ENCODE measurements at places on chromosomes 2 and 18. TPM values are rescaled to one million over a fixed set of nuclear protein-coding genes. Genes with fewer than 3 reads are reported as not detected.

GRCh38 chr18:5410582-5410981, 115.1 kb upstream of the ZBTB14 start:
- no peaks in the 10 kb centered on the region for H3K4me1 ChIP-seq
- no peak overlapping the region for H3K4me3 ChIP-seq
- H3K36me3 ChIP-seq: peaks cover 6% of the 10 kb centered on the region
- no peak for DNase-seq
- H3K27me3 ChIP-seq: no peaks in the 10 kb centered on the region

The RHBDD1 gene
- 22.5 TPM for total RNA-seq

DNA sequence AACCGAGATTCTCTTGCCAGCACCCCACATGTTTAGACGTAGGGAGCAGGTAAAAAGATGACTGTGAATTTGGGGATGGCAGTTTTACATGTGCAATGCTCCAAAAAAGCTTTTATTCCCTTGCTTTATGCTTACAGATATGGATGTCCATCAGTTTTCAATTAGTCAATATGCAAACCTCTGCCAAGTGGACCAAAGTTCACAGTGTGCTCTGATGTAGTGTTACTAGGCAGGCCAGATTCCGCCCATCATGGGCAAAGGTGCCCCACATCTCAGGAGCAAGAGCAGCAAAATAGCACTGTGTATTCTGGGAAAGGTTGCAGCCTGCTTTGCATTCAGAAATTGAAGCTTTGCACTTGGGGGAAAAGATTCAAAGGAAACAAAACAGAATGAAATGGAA, 329.7 kb upstream of the ZEB2 start:
- H3K27me3 ChIP-seq: no peaks in the 10 kb centered on the region
- no peak for DNase-seq
- H3K4me3 ChIP-seq: no peak overlapping the region
- H3K36me3 ChIP-seq: no peaks in the 10 kb centered on the region
- H3K27ac ChIP-seq: no peak overlapping the region

- no peak for DNase-seq
- no peaks in the 10 kb centered on the region for H3K36me3 ChIP-seq
- no peaks in the 10 kb centered on the region for H3K4me1 ChIP-seq
- no peaks in the 10 kb centered on the region for H3K27me3 ChIP-seq
- no peak overlapping the region for H3K27ac ChIP-seq
Measured at GRCh38 chr2:140338795-140339194, 1558.6 kb upstream of the NXPH2 start.

- H3K27ac ChIP-seq: no peak overlapping the region
- peaks cover 68% of the 10 kb centered on the region for H3K4me1 ChIP-seq
- no peak overlapping the region for H3K4me3 ChIP-seq
- no peaks in the 10 kb centered on the region for H3K36me3 ChIP-seq
- H3K27me3 ChIP-seq: peaks cover 98% of the 10 kb centered on the region
- DNase-seq: no peak
Measured at GRCh38 chr2:174330945-174331594, 3.7 kb upstream of the SP9 start.

DNA sequence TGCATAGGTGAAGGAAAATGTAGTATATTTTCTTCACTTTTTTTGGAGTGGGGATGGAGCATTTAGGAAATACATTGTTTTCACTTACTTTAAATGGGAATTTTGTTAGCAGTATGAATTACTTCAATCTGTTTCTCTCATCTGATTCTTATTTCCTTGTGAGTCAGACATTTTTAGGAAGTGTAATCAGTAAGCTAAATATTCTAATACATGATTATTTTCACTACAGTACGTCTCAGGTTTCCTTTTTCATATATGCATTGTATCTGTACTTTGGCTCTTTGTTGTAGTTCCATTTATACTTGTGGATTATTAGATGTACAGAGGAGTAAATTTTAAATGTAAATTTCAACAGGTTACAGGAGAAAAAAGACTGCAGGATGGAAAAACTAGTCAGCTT, 27.9 kb downstream of the GPD2 start:
- no peaks in the 10 kb centered on the region for H3K27me3 ChIP-seq
- DNase-seq: no peak
- no peaks in the 10 kb centered on the region for H3K36me3 ChIP-seq
- H3K4me3 ChIP-seq: no peak overlapping the region
- no peak overlapping the region for H3K27ac ChIP-seq
- peaks cover 16% of the 10 kb centered on the region for H3K4me1 ChIP-seq

GRCh38 chr2:99827296-99827999, 314.9 kb downstream of the AFF3 start:
- DNase-seq: no peak
- H3K36me3 ChIP-seq: peaks cover 3% of the 10 kb centered on the region
- no peaks in the 10 kb centered on the region for H3K27me3 ChIP-seq
- no peak overlapping the region for H3K4me3 ChIP-seq

The UGT1A4 gene
- not detected for total RNA-seq

The UGT1A6 gene
- total RNA-seq: not detected

The ITPRIPL1 gene
- total RNA-seq: 1.2 TPM

The SIX2 gene
- 1.7 TPM for total RNA-seq

DNA sequence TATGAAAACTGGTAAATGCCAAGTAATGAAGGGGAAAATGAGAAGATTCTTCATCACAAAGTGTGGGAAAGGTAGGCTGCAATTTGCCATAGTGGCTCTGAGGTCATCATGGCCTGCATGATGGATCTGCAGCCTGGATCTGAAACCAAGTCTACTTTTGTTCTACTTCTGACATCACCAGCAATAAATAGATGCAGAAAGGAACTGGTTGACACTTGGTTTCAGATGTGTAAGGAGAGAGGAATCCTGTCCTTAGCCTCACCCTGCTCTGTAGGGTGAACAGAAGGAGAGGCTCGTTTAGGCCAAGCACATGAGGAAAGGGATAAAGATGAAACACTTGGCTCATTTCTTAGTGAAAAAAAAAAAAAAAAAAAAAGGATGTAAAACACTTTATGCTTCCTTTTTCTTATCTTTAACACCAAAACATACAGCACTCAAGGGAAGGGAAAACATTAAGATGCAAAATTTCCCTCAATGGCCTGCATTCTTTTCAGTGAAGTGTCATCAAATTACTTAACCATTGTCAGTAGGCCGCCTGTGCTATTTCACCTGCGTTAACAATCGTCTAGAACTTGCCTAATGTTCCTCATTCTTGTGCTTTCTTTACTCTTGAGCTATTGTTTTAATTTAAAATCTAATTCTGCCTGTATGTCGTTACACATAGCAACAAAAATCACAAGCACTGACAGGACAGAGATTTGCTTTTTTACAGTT, 3.9 kb downstream of the NEB start:
- no peak overlapping the region for H3K4me3 ChIP-seq
- H3K27ac ChIP-seq: no peak overlapping the region
- H3K4me1 ChIP-seq: no peaks in the 10 kb centered on the region
- no peak for DNase-seq

The LONRF2 gene
- total RNA-seq: 33.6 TPM

DNA sequence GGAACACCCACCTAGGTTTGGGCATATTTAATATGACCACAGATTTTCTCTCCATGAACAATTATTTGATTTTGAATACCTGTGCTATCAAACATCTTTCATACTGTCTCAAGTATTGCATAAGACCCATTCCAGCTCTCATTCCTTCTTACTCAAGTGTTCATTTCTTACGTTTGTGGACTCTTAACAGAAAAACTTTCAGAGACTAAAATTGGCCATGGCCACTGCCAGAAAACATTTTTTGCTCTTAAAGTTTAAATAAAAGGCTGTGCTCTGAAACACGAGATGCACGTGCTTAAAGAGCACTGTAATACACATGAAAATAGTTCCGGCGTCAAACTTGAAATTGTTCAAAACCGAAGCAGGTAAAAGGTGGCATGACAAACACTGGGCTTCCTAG, 89.3 kb downstream of the LIMS1 start:
- no peak overlapping the region for H3K27ac ChIP-seq
- H3K4me3 ChIP-seq: no peak overlapping the region
- no peaks in the 10 kb centered on the region for H3K36me3 ChIP-seq
- no peak for DNase-seq
- H3K4me1 ChIP-seq: peaks cover 59% of the 10 kb centered on the region

- DNase-seq: no peak
- no peaks in the 10 kb centered on the region for H3K27me3 ChIP-seq
- H3K27ac ChIP-seq: no peak overlapping the region
- no peak overlapping the region for H3K4me3 ChIP-seq
Measured at GRCh38 chr2:144645083-144645778, 125.3 kb upstream of the ZEB2 start.

The NEU4 gene
- total RNA-seq: not detected

The POTEF gene
- not detected for total RNA-seq

The TGFBRAP1 gene
- 24.0 TPM for total RNA-seq

DNA sequence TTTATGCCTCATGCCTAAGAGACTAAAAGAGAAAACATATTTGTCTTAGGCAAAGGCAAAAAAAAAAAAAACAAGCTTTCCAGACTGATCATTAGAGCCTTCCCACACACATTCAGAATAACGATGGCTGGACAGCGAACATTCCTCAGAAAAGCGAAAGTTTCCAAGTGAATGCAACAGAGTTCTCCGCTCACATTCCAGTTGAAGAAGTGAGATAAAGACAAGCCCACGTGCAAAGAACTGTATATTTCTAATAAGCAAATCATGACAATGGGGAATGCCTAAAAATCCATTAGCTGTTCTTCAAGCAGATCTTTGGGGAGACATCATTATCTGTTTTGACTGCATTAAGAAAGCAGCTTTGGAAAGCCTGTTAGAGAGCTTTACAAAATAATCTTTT, 347.9 kb downstream of the METTL4 start:
- no peaks in the 10 kb centered on the region for H3K27me3 ChIP-seq
- no peaks in the 10 kb centered on the region for H3K4me1 ChIP-seq
- no peak overlapping the region for H3K4me3 ChIP-seq
- H3K36me3 ChIP-seq: no peaks in the 10 kb centered on the region
- no peak overlapping the region for H3K27ac ChIP-seq
- no peak for DNase-seq

DNA sequence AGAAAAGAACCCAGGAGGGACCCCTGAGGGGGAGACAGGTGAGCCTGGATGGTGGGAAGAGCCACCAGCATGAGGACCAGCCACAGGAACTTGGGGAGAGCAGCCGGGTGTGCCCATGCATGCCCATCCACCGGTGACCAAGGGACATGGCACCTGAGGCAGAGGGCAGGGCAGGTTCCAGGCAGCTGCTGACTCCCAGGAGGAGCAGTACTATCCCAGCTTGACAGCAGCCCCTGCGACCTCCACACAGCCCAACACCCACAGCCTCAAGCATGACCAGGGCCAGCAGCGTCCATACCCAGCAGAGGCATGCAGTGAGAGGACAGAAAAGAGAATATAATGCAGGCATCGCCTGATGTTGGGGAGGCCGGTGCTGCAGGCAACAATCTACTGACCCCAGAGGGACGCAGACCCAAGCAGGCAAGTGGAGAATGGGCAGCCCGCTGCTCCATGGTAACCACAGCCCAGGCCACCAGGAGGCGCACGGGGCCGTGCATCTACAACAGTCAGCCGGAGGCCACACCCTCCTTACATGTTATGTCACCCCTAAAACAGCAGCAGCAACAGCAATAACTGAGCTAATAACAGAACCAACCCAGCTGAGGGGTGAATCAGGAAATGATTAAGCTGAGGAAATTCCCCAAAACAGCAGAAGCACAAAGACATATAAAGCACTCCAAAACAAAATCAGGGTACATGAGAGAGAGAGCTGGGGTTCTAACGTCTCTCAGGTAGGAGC, 44.1 kb downstream of the ANKMY1 start:
- peak; percentile 95 for DNase-seq
- H3K27ac ChIP-seq: no peak overlapping the region
- H3K36me3 ChIP-seq: peaks cover 23% of the 10 kb centered on the region
- H3K4me3 ChIP-seq: no peak overlapping the region

GRCh38 chr2:231185050-231185725, 13.2 kb upstream of the ARMC9 start:
- H3K4me1 ChIP-seq: peaks cover 37% of the 10 kb centered on the region
- H3K27me3 ChIP-seq: no peaks in the 10 kb centered on the region
- H3K27ac ChIP-seq: peak overlapping the region; percentile 46
- no peak overlapping the region for H3K4me3 ChIP-seq
- no peaks in the 10 kb centered on the region for H3K36me3 ChIP-seq

DNA sequence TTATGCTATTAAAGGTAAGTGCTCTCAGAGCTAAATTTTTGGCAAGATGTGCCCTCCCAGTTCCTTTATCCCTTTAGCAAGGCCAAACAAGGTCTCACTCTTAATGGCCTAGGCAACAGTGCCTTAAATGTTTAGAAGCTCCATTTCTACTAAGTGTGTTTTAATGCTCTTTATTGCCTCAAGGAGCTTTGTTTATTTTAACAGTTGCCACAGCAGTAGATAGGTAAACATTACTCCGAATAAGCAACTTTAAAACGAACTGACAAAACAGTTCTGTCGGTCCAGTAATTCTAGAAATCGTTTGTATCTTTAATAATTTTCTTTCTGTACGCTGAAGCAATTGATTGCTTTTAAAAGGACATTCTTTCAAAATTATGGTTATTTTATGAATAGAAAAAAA, 74.5 kb downstream of the PIEZO2 start:
- H3K27me3 ChIP-seq: no peaks in the 10 kb centered on the region
- no peaks in the 10 kb centered on the region for H3K36me3 ChIP-seq
- no peak for DNase-seq
- H3K4me3 ChIP-seq: no peak overlapping the region
- no peaks in the 10 kb centered on the region for H3K4me1 ChIP-seq
- H3K27ac ChIP-seq: no peak overlapping the region

DNA sequence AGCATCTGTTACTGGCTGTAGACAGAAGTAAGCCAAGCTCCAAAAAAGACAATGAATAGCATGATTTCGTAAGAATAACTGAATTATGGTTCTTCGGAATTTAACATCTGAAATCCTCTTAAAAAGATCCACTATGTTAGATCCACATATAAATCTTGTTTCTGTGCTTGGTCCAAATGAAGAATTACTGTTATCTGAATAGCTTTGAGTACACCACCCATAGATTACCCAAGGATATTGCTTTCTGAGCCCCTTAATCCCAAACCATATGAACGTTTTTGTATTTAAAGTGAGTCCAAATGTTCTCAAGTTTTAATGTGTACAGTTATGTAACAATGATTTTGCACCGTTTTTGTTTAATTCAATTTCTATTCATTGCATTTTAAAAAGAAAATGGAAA, 124.9 kb downstream of the DSC3 start:
- no peaks in the 10 kb centered on the region for H3K4me1 ChIP-seq
- no peak for DNase-seq
- H3K4me3 ChIP-seq: no peak overlapping the region
- no peak overlapping the region for H3K27ac ChIP-seq
- H3K36me3 ChIP-seq: no peaks in the 10 kb centered on the region
- H3K27me3 ChIP-seq: no peaks in the 10 kb centered on the region

GRCh38 chr18:76491776-76492668, 3.0 kb downstream of the ZNF516 start:
- H3K4me1 ChIP-seq: peaks cover 16% of the 10 kb centered on the region
- no peaks in the 10 kb centered on the region for H3K27me3 ChIP-seq
- peak overlapping the region; percentile 86 for H3K27ac ChIP-seq

GRCh38 chr2:231494669-231495068, 30.4 kb upstream of the NCL start:
- no peak for DNase-seq
- no peaks in the 10 kb centered on the region for H3K4me1 ChIP-seq
- H3K36me3 ChIP-seq: no peaks in the 10 kb centered on the region
- no peak overlapping the region for H3K4me3 ChIP-seq
- H3K27me3 ChIP-seq: no peaks in the 10 kb centered on the region
- H3K27ac ChIP-seq: no peak overlapping the region

- no peak overlapping the region for H3K4me3 ChIP-seq
- no peak for DNase-seq
- H3K36me3 ChIP-seq: no peaks in the 10 kb centered on the region
- H3K27ac ChIP-seq: no peak overlapping the region
Measured at GRCh38 chr18:30888344-30888743, 154.2 kb downstream of the DSC3 start.

The TMEM150A gene
- 24.1 TPM for total RNA-seq

Measured in esophagus muscularis mucosa (tissue), 4 donors.